ENCODE measurements at places on chromosomes 13 and 19.
A peak's percentile ranks its signal among the peaks of the same experiment; 100 is the strongest.

GRCh38 chr13:89150362-89150761 is 1479.2 kb downstream of the SLITRK5 start:
- no peak for DNase-seq

- no peak for DNase-seq
Measured at GRCh38 chr19:35209646-35210045, 18.9 kb downstream of the FAM187B start.

DNA sequence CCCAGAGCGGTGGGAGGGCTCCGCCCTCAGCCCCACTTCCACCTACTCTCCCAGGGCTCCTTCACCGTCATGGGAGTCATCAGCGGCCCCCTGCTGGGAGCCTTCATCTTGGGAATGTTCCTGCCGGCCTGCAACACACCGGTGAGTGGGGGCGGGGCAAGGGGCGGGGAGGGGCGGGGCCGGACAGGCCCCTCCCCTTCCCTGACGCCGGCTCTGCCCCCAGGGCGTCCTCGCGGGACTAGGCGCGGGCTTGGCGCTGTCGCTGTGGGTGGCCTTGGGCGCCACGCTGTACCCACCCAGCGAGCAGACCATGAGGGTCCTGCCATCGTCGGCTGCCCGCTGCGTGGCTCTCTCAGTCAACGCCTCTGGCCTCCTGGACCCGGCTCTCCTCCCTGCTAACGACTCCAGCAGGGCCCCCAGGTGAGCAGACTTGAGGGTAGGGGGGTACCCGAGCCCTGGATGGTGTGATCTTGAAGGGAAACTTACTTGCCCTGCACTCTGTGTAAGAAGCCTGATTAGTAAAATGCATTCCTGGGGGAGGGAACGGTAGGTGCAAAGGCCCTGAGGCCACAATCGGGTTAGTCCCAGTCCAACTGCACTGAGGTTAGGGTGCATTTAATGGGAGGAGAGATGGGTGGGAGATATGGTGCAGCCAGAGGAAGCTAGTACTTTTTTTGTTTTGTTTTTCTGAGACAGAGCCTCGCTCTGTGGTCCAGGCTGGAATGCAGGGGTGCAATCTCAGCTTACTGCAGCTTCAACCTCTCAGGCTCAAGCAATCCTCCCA is 12.1 kb downstream of the SLC5A5 start:
- DNase-seq: no peak

DNA sequence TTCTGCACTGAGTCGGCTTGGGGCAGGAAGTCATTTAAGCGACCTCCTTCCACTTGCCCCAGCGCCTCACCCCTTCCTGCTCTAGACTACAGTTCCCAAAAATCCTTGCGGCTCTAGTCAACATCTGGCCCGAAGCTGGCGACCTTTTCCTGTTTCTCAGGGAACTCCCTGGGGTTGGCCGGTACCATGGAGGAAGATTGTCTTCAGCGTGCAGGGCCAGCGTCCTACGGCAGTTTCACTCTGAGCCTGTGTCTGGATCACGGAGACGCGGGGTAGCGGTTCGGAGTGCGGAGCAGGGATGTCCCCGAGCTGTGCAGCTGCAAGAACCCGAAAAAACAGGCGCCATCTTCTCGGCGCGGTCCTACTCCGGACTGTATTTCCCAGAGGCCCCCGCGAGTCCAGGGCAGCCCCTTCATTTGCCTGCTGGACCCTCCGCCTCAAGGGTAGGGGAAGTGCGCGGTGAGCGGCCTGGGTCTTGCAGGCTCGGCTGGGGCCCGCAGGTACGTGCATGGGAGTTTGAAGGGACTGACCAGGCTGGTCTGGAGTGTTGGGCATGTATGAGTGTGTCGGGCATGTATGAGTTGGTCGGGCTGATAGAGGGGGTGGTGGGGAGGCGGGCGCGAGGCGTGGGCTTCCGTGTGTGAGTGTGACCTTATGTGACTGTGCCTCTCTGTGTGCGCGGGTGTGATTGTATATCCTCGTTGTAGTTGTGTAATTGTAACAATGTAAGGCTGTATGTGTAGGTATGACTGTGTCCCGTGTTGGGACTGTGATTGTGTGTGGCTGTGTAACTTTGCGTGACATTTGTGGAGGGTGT is at the start of gene ZNF383:
Gene ZNF383 (plus strand): TSS at position 440 of the 817 bp plus-strand sequence. CDS start 12,240 bp downstream, outside the sequence.
- DNase-seq: peak; percentile 76

GRCh38 chr13:110436276-110436675 is 125.2 kb downstream of the RAB20 start:
- DNase-seq: no peak

Measured in hematopoietic multipotent progenitor cell treated with erythropoietin and hydrocortisone succinate and interleukin-3 and kit ligand, for 15 days (in vitro differentiated cells).